ENCODE measurements at places on chromosomes 13 and 19. TPM values are rescaled to one million over a fixed set of nuclear protein-coding genes. Genes with fewer than 3 reads are reported as not detected.

The SIGLECL1 gene
- total RNA-seq = not detected

The SGCG gene
- total RNA-seq = 0.66 TPM

The MZT1 gene
- 5.7 TPM for total RNA-seq

The ZNF296 gene
- total RNA-seq = 2.8 TPM

The CADM4 gene
- 3.4 TPM for total RNA-seq

The ZNF724 gene
- total RNA-seq = 4.4 TPM

GRCh38 chr19:35123573-35123972 is 8.0 kb downstream of the FXYD3 start:
- peak; percentile 64 for DNase-seq

DNA sequence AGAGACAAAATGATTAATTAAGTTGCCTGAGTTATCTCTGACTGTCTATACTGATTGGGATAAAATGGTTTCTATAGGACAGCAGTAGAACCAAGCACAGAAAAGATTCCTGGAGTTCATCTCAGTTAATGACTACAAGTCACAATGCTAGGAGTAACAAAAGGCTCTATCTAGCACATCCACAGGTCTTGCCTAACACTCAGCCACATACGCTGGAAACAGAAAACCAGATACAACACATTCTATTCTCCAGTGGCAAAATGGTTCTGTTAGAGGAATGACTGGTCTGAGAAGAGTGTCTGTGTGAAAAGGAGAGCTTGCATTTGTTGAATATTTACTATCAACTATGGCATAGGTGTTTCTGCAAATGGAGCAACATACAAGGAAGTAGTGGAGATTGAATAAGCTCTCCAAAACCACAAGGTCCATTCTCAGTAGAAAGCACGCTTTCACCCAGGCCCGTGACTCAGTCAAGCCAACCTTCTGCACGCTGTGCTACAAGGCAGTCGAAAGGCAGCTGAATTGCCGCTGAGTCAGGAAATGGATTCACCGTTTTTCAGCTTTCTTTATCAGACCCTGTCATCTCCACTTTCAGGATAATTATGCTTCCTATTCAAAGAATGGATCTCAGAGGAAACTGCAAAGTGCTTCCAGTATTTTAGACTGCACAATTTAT is 761.5 kb downstream of the EFNB2 start:
- no peak for DNase-seq

- peak; percentile 27 for DNase-seq
These were observed 25.7 kb downstream of the C13orf46 start for GRCh38 chr13:113948034-113948742.

GRCh38 chr13:112210371-112210770 is 143.4 kb downstream of the SOX1 start:
- DNase-seq = no peak

DNA sequence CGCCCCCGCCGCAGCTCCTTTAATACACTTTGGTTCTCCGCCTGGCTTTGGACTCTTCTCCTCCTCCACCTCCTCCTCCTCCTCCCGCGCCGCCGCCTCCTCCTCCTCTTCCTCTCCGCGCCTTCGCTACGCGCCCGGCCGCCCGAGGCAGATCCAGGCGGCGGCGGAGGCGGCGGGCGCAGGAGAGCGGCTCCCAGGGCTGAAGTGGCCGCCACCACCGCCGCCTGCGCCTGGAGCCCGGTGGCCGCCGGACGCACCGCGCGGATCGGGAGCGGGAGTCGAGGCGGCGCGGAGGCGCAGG is at the start of gene ZIC2:
Gene ZIC2, plus strand, starts transcription at position 50 of the 301 bp plus-strand sequence. CDS start 281 bp downstream, outside the sequence.
- DNase-seq = no peak

DNA sequence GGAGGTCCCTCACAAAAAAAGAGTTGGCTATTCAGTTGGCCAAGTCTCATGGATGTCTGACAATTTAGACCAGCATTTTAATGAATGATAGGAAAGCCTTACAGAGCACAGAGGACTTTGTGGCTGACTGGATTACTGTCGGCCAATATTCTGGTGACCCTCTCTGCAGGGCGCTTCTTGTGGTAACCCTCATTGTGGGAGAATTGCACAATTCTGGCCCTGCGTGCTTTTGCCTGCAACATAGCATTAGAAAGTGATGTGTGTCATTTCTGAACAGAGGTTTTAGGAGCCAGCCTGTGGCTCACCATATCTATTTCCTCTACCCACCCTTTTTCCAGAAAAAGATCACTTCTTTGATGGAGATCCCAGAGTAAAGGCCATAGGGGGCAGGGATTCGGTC is 71.4 kb downstream of the EFNB2 start:
- no peak for DNase-seq

DNA sequence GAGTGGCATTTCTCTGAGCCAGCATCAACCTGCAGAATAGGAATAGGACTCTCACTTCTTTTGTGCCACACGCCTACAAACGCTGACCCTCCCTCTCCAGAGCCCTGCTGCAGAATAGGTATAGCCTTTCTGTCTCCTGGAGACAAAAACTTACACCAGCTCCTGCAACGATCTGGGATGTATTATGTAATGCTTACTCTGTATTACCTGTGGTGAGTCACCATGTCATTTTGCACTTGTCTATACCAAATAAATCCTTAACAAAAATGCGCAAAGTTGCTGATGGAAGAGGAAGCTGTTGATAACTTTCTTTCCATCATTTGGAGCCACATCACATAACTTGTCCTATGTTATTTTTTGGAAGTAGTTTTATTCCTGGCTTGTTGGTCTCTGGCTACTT is 155.8 kb upstream of the FNDC3A start:
- DNase-seq = no peak

- DNase-seq = no peak
These were observed 39.3 kb downstream of the ESD start for GRCh38 chr13:46757640-46758039.

- DNase-seq = no peak
These were observed 27.9 kb upstream of the NDUFS7 start for GRCh38 chr19:1355568-1356507.

DNA sequence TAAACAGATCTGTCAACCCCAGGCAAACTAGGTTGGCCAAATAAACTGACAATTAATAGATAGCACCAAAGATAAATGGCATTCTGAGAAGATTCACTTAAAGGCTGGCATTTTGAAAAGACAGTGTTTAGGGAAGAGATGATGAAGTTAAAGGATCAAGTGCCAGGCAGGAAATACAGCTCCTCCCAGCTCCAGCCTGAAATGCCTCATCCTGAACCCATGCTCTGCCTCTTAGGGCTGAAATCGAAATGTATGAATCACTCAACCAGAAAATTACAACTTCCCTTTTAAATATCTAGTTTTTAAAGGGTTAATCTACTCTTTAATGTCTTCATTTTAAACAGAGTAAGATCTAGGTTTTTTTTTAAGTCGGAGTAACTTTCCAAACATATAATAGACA is 171.2 kb upstream of the UBL3 start:
- DNase-seq = no peak

All from mucosa of descending colon (tissue), 3 donors.